ENCODE measurements at places on chromosomes 16 and 17. TPM values are rescaled to one million over a fixed set of nuclear protein-coding genes. Genes with fewer than 3 reads are reported as not detected.

KRT40 gene
- not detected for total RNA-seq

DNA sequence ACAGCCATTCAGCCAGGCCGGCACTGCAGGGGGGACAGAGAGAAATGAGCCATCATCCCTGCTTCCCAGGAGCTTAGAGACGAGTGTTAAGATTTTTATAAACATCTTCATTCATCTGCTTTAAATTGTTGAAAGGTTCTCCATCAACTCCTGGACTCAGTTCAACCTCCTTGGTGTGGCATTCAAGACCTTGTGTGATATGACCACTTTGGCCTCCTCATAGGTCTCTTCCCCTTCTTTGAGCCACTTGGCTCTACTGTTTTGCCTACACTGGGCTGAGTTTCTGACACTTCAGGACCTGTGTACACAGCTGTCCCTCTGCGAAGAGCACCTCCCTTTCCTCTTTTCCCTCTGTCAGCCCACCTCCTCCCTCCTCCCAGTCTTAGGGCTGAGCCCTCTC is 4.3 kb downstream of the DOC2B start:
- DNase-seq: no peak

DNA sequence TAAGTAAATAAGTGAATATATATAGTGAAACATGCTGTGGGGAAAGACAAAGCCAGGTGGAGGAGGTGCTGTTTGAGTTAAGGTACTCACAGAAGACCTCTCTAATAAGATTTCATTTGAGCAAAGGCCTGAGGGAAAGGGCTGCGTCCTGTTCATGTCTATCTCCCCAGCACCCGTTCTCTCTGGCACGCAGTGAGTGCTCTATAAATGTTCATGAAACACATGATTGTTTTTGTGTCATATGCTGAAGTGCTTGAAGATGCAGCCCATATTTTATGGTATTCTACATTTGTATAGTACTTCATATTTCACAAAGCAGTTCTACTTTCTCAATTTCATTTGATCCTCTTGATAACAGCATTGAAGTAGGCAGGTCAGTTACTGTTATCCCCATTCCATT is 990 bp downstream of the VWA3A start:
- no peak for DNase-seq

DNA sequence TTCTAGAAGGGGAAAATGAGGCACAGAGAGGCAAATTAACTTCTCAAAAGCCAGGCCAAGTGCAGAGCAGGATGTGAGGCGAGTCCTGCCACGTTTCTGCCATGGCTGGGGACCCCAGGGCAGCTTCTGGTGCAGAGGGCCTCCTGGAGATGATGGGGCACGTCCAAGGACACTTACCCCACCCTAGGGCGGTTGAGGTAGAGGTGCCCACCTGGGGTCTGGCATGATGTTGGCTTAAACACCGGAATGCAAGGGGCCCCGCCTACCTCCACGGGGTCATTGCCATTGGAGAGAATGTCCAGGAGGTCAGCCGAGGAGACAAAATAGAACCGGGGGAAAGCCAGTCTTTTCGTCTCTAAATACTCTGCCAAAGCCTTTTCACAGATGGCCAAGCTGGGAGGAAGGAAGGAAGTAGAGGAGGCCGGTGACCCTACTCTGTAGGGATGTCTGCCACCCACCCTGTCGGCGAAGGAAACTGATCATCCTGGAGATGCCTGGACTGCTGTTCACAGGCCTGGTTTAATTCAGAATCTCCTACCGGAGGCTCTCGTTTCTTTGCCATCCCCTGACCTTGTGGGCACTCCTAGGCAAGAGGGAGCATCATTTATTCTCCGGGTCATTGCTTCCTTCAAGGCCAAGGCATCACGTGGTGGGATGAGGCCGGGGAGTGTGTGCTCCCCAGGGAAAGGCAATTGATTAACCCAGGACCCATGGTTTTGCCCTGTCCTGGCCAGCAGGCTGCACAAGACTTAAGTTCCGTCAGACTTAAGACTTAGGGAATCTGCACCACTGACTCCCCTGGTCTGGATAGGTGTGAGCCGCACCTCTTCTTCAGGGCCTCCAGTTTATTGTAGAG is 70.5 kb downstream of the DNAH17 start:
- DNase-seq: no peak

DNA sequence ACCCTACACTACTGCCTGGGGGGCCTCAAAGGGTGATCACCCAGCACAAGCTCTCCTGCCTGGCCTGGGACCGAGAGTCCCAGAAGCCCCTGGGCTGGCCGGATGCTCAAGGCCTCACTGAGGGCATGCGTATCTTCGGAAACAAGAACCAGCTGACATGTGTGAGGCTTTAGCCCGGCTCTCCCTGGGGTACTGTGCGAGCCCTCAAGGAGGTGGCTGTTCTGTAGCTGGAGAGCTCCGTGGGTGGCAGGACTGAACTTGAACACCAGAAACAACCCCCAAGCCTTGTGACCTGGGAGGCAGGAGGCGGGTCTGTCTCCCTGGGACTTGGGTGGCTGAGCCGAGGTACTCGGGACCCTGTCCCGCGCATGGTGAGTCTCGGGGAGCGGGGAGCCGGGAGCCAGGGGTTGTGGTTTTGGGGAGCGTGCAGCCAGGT is 7.0 kb downstream of the DPEP1 start:
- DNase-seq: no peak

- DNase-seq: peak; percentile 93
Measured at GRCh38 chr17:76278952-76279741, 14.0 kb downstream of the UBALD2 start.

- no peak for DNase-seq
Measured at GRCh38 chr16:75617121-75617520, 6.0 kb downstream of the ADAT1 start.

- no peak for DNase-seq
Measured at GRCh38 chr16:58733248-58733670, 857 bp downstream of the GOT2 start.

GRCh38 chr17:63764716-63765115 is 8.7 kb downstream of the CCDC47 start:
- DNase-seq: no peak

PRSS27 gene
- 2.5 TPM for total RNA-seq

DNA sequence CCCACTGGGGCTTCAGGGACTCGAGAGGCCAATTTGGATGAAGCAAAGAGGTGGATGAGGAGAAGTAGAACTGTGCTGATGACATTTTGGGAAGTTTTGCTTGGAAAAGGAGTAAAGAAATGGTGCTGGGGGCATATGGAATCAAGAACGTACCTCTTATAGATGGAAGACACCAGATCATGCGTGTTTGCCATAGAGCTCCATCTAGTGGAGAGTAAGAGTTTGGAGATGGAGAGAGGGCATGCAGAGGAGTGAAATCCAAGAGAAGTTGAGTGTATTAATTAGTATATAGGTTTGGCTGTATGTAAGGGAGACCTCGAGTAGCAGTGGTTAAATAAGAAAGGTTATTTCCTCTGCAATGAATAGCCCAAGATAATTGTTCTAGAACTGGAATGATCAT is 56.0 kb downstream of the SHISA6 start:
- DNase-seq: no peak

CX3CL1 gene
- total RNA-seq: 18.4 TPM
